Glomerular endothelial cell (primary cell): ENCODE measurements at places on chromosomes 16 and 17.

DNA sequence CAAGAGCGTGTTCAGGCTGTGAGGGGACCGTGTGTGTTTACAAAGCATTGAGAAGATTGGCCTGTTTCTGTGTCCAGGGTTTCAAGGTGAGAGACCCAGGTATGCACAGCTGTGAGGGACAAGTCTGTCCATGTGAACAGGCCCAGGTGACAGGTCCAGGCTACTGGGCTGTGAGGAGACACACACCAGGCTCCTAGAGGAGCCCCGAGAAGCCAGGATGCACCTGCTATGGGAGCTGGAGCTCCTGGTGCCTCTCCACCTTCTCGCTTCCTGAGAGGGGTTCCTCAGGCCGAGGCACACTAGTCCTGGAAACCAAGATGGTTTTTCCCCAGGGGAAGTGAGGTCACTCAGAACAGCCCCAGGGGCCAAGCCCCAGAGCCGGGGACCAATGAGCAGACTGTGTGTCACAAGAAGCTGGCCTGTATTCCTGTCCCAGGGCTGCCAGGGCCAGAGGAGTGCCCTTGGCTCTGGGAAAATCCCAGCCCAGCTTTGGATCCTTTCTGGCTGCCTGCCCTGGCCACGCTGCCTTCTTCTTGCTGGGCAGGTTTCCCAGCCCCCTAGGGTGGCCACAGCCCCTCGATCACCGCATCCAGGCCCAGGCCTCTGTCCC is 153.4 kb upstream of the PLCG2 start:
- DNase-seq = peak; percentile 77

GRCh38 chr16:11673091-11674000 is 5.1 kb downstream of the SNN start:
- no peak for DNase-seq

DNA sequence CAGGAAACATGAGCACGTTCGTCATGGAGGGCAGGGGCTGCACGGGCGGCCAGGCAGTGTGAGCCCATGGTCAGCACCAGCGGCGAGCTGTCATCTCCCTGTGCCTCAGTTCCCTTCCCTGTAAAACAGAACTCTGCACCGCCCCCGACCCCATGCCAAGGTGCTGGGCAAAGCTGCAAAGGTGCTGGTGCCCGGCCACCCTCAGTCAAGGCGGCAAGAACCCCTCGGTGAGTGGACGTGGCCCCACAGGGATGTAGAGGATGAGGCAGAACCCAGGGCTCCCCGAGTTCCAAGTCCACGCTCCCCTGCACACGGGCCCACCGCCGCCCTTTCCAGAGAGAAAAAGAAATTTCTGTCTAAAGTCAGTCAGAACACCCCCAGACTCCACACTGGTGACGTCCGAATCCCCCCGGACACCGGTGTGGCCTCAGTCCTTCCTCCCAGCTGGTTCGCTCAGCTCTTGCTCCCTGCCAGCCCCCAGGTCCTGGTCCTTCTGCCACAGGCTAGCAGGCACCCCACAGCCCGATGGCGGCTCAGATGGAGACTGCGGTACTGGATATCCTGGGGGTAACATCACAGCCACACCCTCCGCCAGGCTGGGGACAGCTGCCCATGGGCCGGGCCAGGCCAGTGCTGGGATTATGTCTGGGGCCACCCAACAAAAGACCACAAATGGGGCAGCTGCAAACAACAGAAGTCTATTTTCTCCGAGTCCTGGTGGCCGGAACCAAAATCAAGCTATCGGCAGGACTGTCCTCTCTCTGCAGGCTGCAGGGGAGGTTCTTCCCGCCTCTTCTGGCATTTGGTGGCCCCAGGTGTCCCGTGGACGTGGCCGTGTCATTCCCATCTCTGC is 14.4 kb upstream of the BAHCC1 start:
- DNase-seq = no peak

DNA sequence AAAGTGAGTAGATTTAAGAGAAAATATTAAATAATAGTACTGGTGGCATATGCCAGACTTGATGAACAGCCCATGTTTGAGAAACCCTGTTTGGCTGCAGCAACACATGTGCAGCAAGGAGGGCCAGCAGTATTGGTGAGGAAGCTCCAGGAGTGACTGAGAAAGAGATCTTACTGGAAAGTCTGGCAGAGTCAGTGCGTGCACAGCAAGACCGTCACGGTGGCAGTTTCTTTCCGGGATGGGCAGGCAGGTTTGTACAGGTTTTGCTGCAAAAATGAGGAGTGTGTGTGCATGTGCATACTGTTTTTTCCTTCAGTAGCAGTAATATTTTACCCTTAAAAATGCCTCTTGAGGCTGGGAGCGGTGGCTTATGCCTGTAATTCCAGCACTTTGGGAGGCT is 41.4 kb downstream of the KSR1 start:
- no peak for DNase-seq

- DNase-seq = no peak
Observed at GRCh38 chr16:86680661-86681030, 102.3 kb downstream of the FOXL1 start.

GRCh38 chr16:81545470-81546250 is 101.1 kb downstream of the CMIP start:
- DNase-seq = no peak

DNA sequence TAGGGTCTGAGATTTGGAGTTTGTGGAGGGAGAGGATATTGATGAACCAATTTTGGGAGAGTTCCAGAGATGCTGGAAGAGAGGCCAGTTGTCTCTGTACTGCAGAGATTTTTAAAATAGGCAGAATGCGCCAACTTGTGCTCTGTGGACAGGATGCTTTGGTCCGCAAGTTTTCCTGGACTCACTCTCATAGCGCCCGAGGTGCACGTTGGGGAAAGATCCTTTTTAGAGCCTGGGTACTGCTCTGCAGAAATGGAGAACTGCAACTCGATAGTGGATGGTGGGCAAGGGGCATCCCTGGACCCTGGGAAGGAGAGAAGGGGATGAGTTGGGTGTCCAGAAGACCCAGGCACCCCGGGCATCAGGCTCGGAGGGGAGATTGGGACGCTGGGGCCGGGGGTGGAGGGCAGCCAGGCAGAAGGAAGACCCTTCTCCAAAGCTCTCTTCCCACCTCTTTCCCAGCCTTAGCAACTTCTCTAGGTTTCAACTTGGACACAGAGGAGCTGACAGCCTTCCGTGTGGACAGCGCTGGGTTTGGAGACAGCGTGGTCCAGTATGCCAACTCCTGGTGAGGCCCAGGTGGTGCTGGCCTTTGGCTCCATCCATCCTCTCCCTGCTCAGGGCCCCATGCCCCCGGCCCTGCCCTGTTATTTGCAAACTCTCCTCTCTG is 590 bp downstream of the ITGAX start:
- no peak for DNase-seq

GRCh38 chr17:19348806-19349205 is 13.7 kb downstream of the B9D1 start:
- DNase-seq = no peak

- no peak for DNase-seq
Observed at GRCh38 chr16:52389045-52389444, 157.9 kb downstream of the TOX3 start.

- no peak for DNase-seq
Observed at GRCh38 chr17:4135489-4135888, 7.3 kb downstream of the ZZEF1 start.

- DNase-seq = no peak
Observed at GRCh38 chr17:62668091-62668804, 40.8 kb downstream of the MRC2 start.

GRCh38 chr16:11211977-11212797 is 43.8 kb downstream of the SOCS1 start:
- DNase-seq = no peak

GRCh38 chr16:19210968-19211367 is 42.9 kb downstream of the SYT17 start:
- DNase-seq = no peak

- DNase-seq = no peak
Observed at GRCh38 chr17:46868689-46869187, 17.4 kb downstream of the WNT9B start.

GRCh38 chr16:9322769-9323168 is 231.3 kb downstream of the HAPSTR1 start:
- DNase-seq = no peak

DNA sequence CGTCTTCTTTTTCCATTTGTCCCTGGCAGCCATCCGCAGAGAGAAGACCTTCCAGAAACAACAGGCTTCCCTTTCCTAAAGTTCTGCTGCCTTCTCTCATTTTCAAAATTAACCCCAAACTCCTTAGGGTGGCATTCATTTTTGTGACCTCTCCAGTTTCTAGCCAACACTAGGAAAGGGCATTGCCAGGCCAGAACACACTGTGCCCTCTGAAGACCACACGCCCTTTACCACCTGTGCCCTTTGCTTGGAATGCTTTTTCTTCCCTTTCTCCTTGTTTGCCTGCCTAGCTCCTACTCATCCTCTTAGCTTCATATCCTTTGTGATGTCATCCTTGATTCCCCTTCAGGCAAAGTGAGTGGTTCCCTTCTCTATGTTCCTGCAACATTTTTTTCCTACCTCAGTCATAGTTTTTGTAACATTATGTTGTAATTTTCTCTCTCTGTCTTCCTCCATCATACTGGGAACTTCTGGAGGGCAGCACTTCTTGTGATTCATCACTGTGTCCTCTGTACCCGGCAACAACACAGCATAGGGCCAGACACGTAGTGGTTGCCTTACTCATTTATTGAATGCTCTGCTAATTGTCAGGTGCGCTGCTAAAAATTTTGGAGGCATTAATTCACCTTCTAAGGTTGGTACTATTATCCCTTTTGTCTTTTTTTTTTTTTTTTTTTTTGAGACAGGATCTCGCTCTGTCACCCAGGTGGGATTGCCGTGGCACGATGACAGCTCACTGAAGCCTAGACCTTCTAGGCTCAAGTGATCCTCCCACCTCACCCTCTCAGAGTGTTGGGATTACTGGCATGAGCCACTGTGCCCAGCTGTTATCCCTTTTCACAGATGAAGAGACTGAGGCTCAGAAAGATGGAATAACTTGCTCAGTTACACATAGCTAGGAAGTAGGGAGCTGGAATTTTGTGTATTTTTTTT is 1.0 kb downstream of the KAT8 start:
- DNase-seq = no peak

GRCh38 chr16:78004517-78004916 is 17.8 kb upstream of the CLEC3A start:
- no peak for DNase-seq

DNA sequence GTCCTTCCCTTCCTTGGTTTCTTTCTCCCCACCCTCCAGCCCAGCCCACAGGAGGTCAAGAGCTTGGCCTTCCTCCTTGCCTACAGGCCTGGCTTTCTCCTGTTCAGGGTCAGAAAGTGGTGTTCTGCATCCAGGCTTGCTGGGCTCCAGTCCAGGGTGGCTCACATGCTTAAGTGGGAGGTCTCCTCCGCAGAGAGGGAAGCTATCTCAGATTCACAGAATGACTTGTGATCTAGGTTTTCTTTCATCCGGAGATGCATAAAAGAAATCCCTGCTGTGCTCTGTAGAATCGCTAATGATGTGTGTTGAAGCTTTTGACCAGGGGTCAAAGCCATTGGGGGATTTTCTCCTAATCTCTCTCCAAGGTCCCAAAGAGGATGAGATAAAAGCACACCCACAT is 382.3 kb upstream of the EEF2KMT start:
- DNase-seq = no peak
